ENCODE measurements at places on chromosomes 11 and 22.

DNA sequence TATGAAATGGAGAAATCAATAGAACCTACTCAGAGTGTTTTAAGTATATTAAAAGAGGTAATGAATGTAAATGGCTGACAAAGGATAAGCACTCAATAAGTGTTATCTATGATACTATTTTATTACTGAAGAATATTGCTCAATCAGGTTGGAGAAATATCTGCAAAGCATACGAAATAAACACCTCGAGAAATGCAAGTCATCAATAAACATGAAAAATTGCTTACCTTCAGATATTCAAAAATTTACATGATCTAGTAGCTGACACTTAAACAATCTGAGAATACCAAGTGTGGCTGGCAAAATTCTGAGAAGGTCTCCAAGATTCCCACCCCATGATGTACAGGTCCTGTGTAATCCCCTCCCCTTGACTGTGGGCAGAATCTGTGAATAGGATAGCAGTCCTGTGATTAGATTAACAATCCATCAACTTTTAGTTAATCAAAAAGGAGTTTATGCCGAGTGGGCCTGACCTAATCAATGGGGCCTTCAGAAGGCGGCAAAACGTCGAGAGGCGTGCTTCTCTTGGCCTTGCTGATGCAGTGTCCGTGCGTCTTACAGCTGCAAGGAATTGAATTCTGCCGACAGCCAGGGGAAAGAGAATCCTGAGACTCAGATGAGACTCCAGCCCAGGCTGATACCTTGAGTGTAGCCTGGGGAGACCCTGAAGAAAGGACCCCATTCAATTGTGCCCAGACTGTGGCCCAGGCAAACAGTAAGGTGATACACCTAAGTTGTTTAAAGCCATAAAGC, 49.1 kb downstream of the SPATA19 start:
- no peak for DNase-seq

DNA sequence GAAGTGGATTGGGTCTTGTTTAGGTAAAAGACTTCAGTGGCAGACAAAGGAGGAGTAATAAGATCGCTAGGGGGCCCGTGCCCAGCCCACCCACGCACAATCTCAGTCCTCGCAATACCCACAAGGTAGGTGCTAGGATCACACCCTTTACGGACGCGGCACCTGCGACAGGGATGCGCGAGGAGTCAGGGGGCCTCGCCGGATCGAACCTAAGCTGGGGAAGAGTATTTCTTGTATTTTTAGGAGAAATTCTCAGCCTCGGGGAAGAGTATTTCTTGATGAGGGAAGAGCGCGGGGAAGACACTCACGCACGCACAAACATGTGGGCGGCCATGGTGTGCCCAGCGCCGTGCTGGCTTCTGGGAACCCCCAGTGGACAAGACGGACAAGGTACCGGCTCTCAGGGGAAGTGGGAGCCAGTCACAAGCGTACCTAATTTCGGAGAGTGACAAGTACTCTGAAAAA, 745 bp upstream of the FAM118A start:
- DNase-seq = no peak

DNA sequence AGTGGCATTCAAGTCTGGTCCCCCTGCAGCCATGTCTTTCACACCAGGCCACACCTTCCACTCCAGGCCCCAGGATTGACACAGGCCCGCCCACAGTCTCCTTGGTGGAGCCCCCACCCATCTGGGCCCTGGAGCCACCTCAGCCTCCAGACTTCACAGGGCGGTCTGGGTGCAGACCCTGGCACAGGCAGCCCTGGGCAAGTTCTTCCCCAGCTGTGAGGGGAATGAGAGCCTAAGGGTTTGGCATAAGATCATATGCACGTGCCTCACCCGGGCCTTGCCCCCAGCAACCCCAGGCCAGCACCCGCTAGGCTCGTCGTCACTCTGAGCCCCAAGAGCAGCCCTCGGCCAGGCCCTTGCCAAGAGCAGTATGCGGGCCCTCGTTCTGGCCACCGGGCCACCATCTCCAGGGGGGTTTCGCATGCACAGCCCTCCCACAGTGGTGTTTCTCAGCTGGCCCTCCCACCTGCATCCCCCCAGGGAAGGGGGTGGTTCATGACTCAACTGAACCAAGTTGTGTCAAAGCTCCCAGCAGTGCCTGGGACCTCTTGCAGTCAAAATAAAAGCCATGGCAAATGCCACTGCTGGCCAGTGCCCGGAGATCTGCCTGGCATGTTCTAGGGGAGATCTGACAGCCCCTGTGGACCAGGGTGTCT, 70.4 kb upstream of the KCNQ1OT1 start:
- DNase-seq = peak; percentile 10

GRCh38 chr11:844693-845644, 2.3 kb downstream of the TSPAN4 start:
- no peak for DNase-seq

GRCh38 chr11:119023741-119024140, 5.2 kb downstream of the TRAPPC4 start:
- DNase-seq = no peak

GRCh38 chr22:20584029-20584871, 76.8 kb downstream of the MED15 start:
- peak; percentile 15 for DNase-seq

Data from activated T-cell treated with anti-CD3 and anti-CD28 coated beads, Interleukin-2, amount 50 U/mL, for 1 hour (primary cell).